Activated T-cell treated with anti-CD3 and anti-CD28 coated beads, Interleukin-2, amount 50 U/mL, for 1 hour (primary cell): ENCODE measurements at places on chromosomes 16 and 17.

- DNase-seq = no peak
These were observed 8.1 kb downstream of the C17orf50 start for GRCh38 chr17:35768797-35769196.

GRCh38 chr17:77235370-77235941, 94.7 kb downstream of the SEC14L1 start:
- DNase-seq = no peak

GRCh38 chr16:15460601-15461000, 26.2 kb downstream of the BMERB1 start:
- no peak for DNase-seq

DNA sequence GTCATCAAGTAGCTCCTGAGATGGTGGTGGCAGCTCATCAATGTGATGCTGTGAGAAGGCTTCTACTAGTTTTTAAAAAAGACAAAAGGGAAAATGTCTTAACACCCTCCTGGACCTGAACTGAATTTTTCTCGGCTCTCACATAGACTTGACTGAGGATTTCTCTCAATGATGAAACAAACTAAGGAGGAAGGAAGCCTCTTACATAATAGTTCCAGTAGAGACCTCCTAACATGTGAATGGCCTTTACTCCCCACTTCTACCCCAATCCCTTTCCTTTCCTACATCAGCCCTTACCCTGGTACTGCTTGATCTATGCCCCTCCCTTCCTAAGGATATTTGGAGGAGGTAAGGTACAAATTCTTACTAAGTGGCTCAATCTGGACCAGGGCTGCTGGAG, 54.8 kb upstream of the MTMR4 start:
- no peak for DNase-seq

DNA sequence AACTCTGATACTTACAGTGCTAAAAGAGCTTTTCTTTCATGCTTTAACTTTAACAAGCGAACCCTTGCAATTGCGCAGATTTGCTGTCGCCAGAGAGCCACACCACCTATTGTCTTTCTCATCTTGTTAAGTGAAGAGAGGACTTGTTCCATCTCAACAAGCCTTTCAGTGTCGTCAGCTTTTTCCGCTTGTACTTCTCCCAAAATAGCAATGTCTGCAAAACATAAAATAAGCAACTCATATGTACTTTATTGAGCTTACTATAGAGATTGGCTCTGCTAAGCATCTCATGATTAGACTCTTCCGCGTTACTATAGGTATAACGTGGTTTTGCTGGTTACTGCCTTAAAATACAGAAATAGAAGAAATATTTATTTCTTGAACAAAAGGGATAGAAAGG, 51.9 kb downstream of the ABCA8 start:
- no peak for DNase-seq
